Uterine smooth muscle cell (primary cell): ENCODE measurements at places on chromosomes 11 and 22. TPM values are rescaled to one million over a fixed set of nuclear protein-coding genes. Genes with fewer than 3 reads are reported as not detected.

Gene C1QTNF5
- total RNA-seq = 3.5 and 15.2 TPM in 2 replicates

Gene NNMT
- total RNA-seq = 137 and 508 TPM in 2 replicates

Gene TENM4
- total RNA-seq = 39.2 and 51.9 TPM in 2 replicates

Gene F2
- total RNA-seq = 0.12 TPM in 1 of 2 replicates, not detected in the other

Gene MS4A7
- not detected in 2 replicates for total RNA-seq

Gene CNTF
- 1.4 and 3.3 TPM in 2 replicates for total RNA-seq

Gene APOBEC3A
- total RNA-seq = not detected in 2 replicates

Gene GNG3
- total RNA-seq = not detected in 2 replicates

Gene SYCE3
- not detected in 2 replicates for total RNA-seq

Gene RPLP2
- total RNA-seq = 143 and 152 TPM in 2 replicates

Gene FAM227A
- 1.3 and 2.4 TPM in 2 replicates for total RNA-seq

Gene GLB1L2
- 0.37 and 0.44 TPM in 2 replicates for total RNA-seq

Gene FGF4
- not detected in 2 replicates for total RNA-seq

Gene OR5B21
- not detected in 2 replicates for total RNA-seq

Gene ARVCF
- 12.4 and 30.0 TPM in 2 replicates for total RNA-seq

Gene OR5P2
- total RNA-seq = not detected in 2 replicates

Gene OR52B4
- total RNA-seq = not detected in 2 replicates

Gene RIMBP3C
- total RNA-seq = 0.11 and 0.25 TPM in 2 replicates

Gene PTPRCAP
- total RNA-seq = 0.44 and 0.62 TPM in 2 replicates

Gene CEP164
- total RNA-seq = 42.6 and 48.1 TPM in 2 replicates

Gene OR8D1
- total RNA-seq = under 0.01 TPM in 1 of 2 replicates, not detected in the other

Gene STK33
- 2.9 and 4.7 TPM in 2 replicates for total RNA-seq

Gene CDHR5
- not detected in 2 replicates for total RNA-seq

Gene PIWIL4
- 1.4 and 1.7 TPM in 2 replicates for total RNA-seq

Gene TBX10
- total RNA-seq = not detected in 2 replicates

Gene WT1
- total RNA-seq = 6.9 and 13.8 TPM in 2 replicates

Gene TIMM10B
- 44.7 and 51.0 TPM in 2 replicates for total RNA-seq

Gene VPS26B
- total RNA-seq = 39.5 and 46.0 TPM in 2 replicates

Gene NF2
- total RNA-seq = 81.1 and 83.1 TPM in 2 replicates

Gene DGAT2
- 1.3 and 2.1 TPM in 2 replicates for total RNA-seq

Gene AAMDC
- total RNA-seq = 27.9 and 28.9 TPM in 2 replicates

Gene RCOR2
- 2.0 TPM in 2 replicates for total RNA-seq

Gene SYT12
- under 0.01 and 0.12 TPM in 2 replicates for total RNA-seq

Gene ZNHIT2
- total RNA-seq = 11.4 and 12.0 TPM in 2 replicates

Gene C11orf16
- total RNA-seq = not detected in 2 replicates

Gene MYEOV
- 0.62 and 5.2 TPM in 2 replicates for total RNA-seq

Gene UCP2
- 1.9 and 2.8 TPM in 2 replicates for total RNA-seq

Gene APLNR
- total RNA-seq = not detected in 2 replicates

Gene GGTLC3
- not detected in 2 replicates for total RNA-seq

Gene APOA4
- not detected in 2 replicates for total RNA-seq

Gene OR9Q1
- total RNA-seq = not detected in 2 replicates

Gene SPON1
- under 0.01 and 0.12 TPM in 2 replicates for total RNA-seq

Gene KRTAP5-11
- not detected in 2 replicates for total RNA-seq

Gene FOSL1
- total RNA-seq = 21.4 and 63.9 TPM in 2 replicates

Gene C11orf42
- not detected in 2 replicates for total RNA-seq
